NCI-H2171 (cell line): ENCODE measurements at places on chromosomes 2 and 18.

DNA sequence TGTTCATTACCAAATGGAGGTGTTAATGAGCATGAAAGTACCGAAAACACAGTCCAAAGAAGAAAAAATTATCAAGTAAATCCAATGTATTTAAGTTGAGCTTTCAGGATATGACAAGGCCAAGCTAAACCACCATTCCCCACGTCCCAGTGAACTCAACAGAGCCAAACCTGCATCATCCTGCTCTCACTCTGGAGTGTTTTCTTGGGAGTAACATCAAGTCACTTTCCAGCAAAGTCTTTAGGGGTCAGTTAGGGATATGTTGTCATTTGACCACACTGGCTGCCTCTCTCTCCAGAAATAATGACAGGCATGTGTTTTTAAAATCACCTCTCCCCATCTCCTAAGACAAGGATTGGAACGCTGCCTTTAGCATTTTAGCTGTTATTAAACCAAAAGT is 140.5 kb downstream of the SRBD1 start:
- no peak for DNase-seq

- DNase-seq = no peak
Measured at GRCh38 chr2:9226458-9227380, 20.1 kb downstream of the ASAP2 start.

- no peak for DNase-seq
Measured at GRCh38 chr2:58938988-58939387, 697.9 kb upstream of the FANCL start.

DNA sequence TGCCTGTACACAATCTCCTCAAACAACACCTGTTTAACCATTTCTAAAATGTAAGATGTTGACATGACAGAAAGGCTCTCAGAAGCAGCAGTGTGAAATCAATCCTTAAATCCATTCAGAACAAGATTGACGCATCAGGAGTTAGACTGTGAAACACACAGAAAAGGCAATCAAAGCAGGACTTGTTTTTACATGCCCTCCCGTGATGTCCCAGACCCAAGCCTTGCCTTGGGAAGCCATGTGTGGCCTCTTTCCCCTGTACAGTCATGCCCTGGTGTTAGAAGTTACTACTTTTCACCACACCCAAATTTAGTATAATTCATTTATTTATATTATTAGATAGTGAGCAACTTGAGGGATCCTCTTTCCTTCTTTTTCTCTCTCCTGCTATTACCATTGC is 115.7 kb downstream of the NCKAP5 start:
- no peak for DNase-seq

DNA sequence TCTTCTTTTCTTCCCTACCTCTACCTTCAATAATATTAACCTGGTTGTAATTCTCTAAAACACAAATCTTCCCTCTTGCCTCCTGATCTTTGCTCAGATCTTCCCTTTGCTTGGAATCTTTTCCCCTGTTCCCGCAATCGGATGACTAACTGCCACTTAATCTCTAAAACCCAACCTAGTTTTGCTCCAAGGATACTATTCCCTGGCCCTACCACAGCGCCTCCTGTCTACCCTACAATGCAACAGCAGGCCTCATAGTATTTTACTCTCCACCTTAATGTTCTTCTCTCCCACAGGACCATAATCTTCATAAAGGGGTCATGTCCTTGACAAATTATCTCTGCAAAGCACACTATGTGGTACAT is 246.8 kb upstream of the TNP1 start:
- no peak for DNase-seq

DNA sequence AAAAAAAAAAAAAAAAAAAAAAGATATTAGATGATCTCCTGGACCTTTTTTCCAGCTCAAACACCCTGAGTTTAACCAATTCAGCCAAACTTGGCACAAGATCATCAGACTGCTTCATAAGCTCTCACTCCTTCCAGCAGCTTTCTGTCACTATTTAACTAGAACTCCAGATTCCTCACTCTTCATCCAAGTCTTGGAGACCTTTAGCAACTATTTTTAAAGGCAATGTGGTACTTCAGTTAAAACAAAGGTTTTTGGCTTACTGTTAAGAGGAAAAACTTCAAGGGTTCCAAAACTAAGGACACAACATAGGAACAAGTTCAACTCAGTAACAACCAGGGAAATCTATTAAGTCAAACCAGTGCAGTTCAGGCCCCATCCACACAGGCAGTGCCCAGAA is 23.2 kb downstream of the LAMA1 start:
- DNase-seq = no peak

GRCh38 chr2:196963043-196963442 is 36.5 kb upstream of the PGAP1 start:
- no peak for DNase-seq

DNA sequence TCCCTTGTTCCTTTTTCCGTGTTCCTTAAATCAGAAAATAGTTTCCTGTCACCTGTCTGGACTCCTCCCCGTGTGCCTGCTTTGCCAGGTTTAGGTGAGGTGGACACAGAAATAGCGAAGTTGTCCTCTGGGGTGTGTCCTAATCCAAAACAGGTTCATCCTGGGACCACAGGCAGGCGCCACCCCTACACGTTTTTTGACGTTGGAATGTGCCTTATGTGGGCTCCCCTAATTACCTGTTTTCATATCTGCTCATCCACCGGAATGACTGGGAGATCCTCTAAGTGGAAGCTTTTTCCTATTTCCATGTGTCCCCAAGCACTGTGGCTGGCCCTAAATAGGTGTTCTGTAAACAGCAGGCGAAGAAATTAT is 49.0 kb upstream of the PAIP2B start:
- DNase-seq = no peak
